ENCODE measurements at places on chromosomes 16 and 17.

- no peak for DNase-seq
Observed at GRCh38 chr16:24834459-24835335, 11.1 kb upstream of the SLC5A11 start.

- DNase-seq = no peak
Observed at GRCh38 chr17:49101054-49101534, 31.5 kb upstream of the B4GALNT2 start.

GRCh38 chr16:7912132-7912531 lies 579.5 kb downstream of the RBFOX1 start:
- no peak for DNase-seq

DNA sequence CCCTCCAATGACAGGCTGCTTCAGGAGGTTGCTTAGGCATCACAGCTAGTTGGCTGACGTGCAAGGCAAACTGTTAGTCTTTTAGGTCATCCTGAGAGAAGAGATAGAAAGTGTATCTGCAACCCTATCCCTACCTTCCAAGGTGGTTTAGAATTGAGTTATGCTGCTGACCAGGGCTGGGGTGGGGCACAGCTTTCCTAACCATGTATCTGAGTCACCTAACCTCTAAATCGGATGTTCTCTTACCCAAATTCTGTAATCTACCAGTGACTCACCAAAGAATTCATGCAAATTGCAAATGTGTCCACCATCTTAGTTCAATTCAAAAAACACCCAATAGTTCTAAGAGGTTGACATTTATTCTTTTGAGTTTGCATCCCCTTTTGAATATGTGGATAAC lies 107.2 kb upstream of the DYNLRB2 start:
- no peak for DNase-seq

DNA sequence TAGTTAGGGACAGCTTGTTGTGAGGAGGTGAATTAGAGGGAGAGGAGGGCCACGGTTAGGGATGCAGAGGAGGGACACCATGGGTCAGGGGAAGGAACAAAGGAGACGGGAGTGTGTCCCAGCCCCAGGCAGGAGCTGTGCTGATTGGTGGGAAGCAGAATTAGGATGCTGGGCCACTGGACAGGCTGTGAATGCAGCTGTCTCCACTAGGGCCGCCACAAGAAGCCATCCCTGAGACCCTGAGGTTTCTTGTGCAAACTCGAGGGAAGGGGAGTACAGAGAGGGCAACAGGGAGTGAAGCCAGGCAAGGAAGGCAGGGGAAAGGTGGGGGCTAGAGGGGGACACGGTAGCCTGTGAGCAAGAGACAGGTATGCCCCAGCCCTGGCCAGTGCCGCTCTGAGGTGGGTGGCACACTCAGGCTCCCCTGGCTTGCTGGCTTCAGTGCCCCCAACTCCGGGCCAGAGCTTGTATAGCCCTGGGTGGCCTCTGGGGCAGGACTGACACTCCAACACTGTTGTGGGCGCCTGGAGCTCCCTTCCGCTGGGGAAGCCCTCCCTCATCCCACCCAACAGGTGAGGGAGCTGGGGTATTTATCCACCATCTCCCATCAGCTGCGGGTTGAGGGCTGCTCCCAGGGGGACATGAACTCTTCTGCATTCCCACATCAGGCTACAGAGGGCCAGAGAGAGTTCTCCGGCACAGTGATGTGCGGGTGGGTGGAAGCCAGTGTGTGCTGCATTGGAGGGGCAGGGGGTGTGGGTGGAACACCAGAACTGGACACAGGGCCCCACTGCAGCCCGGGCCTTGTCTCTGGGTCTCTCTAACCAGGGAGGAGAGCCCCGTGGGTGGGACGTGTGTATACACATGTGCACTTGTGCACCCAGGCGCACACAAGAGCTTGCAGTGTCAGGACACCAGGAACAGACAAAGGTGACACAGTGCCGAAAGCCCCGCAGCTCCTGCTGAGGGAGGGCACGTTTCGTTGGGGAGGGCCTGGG lies 8.3 kb upstream of the SPPL2C start:
- no peak for DNase-seq

GRCh38 chr16:77213542-77214106 lies 14.4 kb downstream of the SYCE1L start:
- no peak for DNase-seq

DNA sequence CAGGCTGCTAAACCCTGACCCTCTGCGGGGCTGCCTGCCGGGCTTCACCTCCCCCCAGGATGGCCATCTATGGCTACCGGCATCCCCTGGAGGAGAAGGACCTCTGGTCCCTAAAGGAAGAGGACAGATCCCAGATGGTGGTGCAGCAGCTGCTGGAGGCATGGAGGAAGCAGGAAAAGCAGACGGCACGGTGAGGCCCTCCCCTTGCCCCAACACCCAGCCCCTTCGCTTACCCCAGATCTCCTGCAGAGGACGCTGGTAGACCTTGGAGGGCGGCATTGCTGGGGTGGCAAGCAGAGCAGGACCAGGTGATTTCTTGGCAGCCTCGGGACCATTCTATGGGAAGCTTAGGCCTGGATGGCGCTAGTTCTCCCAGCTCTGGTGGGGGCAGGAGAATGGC lies 24.5 kb downstream of the ABCC3 start:
- no peak for DNase-seq

- DNase-seq = no peak
Observed at GRCh38 chr16:30659507-30660423, 1.5 kb downstream of the FBRS start.
